ENCODE measurements at places on chromosomes 12 and 14.

GRCh38 chr12:121804417-121805111 lies 755 bp downstream of the SETD1B start:
- no peak for DNase-seq

- DNase-seq = no peak
Observed at GRCh38 chr14:92978229-92979021, 55.5 kb downstream of the CHGA start.

- DNase-seq = no peak
Observed at GRCh38 chr14:36671149-36671548, 9.5 kb downstream of the PAX9 start.

- DNase-seq = no peak
Observed at GRCh38 chr12:51475543-51475942, 50.9 kb downstream of the SLC4A8 start.

DNA sequence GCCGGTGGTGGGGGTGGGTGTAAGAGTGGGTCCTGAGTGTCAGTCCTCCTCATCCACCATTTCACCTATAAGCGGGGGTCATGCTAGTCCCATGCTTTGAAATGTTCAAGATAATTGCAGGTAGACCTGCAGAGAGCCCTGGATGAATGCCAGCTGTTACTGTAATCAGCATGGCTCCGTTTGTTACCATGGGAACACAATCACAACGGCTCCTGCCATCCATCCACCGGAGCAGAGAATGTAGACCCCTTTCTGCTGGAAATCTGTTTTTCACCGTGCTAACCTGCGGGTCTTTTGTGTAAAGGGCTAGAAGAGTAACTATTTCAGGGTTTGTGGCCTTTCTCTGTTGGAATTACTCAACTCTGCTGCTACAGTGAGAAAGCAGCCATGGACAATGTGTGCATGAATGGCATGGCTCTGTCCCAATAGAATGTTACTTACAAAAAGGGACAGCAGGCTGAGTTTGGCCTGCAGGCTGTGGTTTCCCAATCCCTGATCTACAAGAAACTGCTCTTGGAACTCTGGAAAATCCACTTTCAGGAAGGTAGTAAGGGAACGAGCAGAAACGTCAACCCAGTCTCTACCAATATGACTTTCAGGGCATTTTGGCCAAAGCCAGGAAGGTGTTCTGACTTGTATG lies 36.1 kb downstream of the KCTD10 start:
- DNase-seq = no peak

DNA sequence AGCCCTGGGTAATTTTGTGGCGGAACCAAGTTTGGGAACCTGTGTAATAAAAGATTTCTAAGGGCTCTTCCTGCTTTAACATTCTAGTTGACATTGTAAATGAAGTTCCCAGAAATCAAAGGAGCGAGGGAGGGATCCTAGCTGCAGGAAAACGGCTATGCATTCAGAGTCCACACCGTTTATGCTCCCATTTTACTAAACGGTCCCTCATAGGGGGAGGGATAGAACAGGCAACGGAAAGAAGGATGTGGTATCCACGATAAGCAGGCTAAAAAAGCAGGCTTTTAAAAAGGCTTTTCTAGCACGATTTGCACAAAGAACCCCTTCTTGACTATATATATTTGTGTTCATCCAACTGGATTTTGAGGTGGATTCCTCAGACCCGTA lies 559 bp downstream of the SYNJ2BP start:
- DNase-seq = no peak

GRCh38 chr12:42932936-42933335 lies 343.4 kb upstream of the PRICKLE1 start:
- DNase-seq = no peak

DNA sequence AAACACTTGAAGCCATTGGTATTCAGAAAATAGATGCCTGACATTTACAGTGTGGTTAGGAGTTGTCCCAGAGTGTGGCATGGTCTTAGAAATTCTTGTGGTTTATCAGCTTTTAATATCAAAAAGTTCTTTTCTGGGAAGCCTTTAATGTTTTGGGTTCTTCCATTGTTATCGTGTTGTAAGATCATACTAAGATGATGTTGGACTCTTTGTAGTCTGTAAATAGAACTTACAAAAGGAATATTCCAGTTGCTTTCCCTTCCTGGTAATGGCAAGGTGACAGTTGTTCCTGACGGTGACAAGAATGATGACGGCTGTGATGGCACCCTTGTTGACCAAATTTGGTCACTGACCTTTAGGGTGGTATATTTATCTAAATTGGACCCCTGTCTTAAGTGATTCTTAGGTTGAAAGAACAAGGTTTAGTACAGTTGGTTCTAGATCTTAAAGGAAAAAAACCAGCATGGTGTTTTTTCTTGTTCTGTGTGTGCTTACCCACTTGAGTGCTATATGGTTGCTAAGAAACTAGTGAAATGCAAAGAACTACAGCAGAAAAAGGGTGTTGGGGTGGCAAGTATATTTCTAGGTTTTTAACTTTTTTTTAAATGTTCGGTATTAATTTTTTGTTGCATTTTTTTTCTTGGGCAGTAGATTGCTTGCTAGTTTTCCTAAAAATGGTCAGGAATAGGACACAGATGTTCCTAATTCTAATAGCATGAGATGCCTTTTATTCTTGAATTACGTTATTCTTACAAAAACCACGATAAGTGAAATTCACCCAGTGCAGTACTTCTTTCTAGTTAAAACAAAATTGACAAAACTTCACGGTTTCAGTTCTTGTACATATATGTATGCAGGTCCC lies 2.1 kb downstream of the ATP2A2 start:
- no peak for DNase-seq

GRCh38 chr12:109637348-109637747 lies 63.8 kb downstream of the MVK start:
- DNase-seq = peak; percentile 75

DNA sequence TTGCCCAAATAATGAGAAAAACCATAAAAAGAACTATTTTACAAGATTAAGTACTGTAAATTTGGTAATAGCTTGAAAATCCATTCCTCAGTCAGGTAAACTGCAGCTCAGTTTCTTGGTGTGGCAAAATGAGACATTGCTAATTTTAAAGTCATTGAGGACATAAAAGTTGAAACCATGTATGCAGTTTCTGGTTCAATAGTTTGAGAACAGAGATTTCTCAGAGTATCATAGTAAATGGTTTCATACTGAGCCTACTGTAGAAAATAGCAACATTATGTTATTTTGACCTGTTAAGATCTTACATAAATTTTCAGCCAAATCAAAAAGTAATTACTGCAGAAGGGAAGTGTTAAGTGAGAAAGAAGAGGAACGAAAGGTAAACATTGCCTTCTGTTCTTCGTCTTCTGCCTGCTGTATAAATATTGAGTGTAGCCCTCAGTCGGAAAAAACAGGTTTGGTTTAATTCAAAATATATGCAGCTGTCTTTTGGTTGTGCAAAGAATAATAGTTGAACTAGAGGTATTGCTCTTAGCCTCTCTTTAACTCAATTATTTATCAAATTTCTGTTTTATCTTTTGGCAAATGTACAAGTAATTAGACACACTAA lies 119.6 kb downstream of the SYNE2 start:
- DNase-seq = no peak

GRCh38 chr14:90034156-90034555 lies 27.6 kb upstream of the KCNK13 start:
- DNase-seq = no peak

GRCh38 chr12:92908108-92908507 lies 21.0 kb downstream of the EEA1 start:
- no peak for DNase-seq

DNA sequence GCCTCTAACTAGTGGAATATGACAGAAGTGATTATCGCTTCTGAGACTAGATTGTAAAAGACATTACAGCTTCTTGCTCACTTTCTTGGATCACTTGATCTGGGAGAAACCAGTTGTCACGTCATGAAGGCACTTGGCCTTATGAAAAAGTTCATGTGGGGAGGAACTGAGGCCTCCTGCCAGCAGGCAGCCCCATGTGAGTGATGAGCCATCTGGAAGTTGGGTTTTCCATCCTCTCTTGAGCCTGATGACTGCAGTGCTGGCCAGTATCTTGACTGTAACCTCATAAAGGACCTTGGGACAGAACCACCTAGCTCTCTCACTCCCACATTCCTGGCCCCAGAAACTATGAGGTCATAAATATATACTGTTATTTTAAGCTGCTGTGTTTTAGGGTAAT lies 28.0 kb downstream of the TTLL5 start:
- no peak for DNase-seq

DNA sequence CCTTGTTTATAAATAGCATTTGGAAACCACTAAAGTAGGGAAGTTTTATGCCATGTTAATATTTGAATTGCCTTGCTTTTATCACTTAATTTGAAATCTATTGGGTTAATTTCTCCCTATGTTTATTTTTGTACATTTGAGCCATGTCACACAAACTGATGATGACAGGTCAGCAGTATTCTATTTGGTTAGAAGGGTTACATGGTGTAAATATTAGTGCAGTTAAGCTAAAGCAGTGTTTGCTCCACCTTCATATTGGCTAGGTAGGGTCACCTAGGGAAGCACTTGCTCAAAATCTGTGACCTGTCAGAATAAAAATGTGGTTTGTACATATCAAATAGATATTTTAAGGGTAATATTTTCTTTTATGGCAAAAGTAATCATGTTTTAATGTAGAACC lies 4.4 kb downstream of the RAN start:
- no peak for DNase-seq

DNA sequence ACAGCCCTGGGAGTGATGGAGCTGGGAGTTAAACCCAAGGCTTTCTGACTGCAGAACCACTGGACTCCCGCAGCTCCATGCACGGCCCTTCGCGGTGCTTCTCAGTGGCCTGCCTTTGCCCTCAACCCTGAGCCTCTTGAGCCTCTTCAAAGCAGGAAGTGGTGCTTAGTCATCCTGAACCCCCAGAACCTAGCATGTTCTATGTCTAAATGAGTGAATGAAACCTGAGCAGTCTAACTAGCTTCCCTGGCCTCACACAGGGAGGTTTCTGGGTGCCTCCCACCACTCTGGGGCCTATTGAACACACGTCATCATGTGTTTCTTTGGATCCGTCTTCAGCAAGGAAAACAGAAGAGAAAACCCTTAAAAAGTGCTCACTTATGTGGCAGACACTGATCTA lies 117.9 kb upstream of the SFSWAP start:
- no peak for DNase-seq

DNA sequence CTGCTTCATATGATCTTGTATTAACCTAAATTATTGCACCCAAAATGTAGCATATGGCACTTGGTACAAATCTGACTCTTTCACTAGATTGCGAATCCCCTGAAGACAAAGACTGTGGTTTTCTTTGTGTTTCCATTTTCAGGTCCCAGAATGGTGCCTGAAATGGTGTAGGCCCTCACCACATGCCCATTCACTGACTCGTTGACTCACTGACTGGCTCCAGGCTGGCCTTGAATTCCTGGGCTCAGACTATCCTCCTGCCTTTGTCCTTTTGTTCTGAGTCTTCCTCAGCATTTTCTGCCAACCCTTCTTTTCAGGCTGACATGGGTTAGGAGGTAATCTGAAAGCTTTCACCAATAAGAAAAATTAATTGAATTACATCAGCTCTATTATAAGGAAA lies 368.7 kb upstream of the GARIN6 start:
- no peak for DNase-seq

DNA sequence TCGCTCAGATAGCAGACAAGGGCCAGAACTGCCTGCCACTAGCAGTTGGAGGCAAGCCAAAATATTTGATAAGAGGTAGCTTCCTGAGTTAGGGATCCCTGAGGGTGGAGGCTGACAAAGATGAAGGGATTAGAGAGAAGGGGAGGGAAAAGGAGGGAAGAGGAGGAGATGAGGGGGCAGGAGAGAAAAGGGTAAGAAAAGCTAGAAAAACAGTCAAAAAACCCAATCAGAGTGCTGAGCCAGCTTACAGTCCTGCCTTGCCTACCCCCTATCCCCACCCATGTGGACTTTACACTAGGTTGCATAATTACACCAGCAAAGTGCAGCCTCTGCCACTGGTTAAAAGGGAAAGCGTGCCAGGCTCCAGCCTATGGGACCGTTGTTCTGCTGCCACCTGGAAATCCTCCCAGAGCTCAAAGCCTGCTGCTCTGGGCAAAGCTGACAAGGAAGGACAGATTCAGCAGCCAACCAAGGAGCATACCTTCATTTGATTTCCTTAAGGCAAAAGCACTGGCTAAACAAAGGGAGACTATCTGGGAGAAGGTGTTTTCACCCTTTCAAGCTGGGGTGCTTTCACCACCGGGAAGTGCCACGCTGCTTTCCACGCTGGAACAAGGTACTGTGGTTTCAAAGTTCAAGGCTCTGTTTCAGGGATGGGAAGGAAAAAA lies 3.8 kb upstream of the NUMB start:
- peak; percentile 69 for DNase-seq

DNA sequence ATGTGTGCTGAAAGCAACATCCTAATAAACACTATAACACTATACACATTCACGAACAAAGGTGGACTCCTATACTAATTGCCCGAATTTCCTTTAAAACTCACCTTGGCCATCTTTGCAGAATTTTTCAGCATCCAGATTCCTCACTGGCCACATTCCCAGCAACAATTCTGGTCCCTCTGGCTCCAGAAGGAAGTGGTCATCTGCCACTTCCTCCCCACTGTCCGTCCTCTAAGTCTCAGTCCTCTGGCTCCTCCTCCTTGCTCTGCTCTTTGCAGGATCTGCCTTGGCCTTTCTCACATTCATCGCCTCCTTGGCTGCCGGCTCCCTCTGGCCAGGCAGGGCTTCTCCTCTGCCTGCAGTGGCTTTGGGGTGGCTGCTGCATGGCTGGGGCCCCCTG lies 426.0 kb downstream of the FUT8 start:
- no peak for DNase-seq

DNA sequence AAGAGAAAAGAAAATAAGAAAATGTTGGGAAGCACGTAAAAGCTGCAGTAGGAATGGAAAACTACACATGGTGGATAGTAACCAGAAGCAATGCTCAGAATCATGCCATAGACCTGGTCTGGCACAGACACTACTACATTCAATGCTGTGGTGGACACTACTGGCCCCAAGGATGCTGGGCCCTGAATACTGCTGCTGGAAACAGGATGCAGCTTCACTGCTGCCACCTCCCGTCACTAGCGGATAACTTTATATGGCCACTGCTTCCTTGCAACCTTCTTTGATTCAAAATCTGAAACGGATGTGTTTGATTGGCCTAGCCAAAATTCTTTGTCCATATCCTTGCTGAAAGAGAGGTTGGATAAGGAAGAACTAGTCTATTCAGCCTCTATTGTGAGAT lies 30.7 kb downstream of the ADCY6 start:
- DNase-seq = no peak

GRCh38 chr12:127388985-127389384 lies 878.0 kb upstream of the TMEM132C start:
- no peak for DNase-seq

- DNase-seq = no peak
Observed at GRCh38 chr14:88631091-88631490, 68.3 kb downstream of the ZC3H14 start.

DNA sequence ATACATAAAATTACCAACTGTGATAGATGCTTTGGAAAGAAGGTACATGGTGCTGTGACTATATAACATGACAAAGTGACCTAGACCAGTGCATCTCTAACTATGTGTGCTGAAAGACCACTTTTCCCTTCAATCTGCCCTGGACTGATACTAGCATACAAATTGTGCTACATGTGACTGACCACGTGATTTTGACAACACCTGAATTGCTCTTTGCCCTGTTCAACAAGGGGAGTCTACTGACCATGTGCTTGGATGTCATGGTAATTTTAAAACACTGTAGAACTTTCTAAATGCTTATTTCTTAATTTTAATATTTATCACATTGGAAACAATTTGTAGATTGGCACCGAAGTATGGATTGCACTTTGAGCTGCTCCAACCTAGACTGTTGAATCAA lies 142.4 kb downstream of the CAND1 start:
- no peak for DNase-seq
